ENCODE measurements at places on chromosomes 2 and 18.
A peak's percentile ranks its signal among the peaks of the same experiment; 100 is the strongest.

DNA sequence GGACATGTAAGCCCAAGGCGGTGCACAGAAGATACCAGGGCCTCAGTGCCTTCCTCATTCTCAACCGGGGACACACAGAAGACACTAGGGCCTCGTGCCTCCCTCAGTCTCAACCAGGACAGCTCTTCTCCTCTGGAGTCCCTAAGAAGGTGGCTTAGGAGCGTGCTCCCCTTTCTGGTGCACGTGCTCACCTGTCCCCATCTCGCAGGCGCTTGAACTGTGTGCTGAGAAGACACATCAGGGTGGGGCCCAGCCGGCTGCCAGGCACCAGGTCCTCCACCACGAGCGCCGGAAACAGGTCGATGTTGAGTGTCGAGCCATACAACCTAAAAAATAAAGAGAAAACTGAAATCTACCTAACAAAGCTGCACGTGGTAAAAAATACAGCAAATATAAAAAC lies 99.9 kb downstream of the PXDN start:
- DNase-seq = no peak

DNA sequence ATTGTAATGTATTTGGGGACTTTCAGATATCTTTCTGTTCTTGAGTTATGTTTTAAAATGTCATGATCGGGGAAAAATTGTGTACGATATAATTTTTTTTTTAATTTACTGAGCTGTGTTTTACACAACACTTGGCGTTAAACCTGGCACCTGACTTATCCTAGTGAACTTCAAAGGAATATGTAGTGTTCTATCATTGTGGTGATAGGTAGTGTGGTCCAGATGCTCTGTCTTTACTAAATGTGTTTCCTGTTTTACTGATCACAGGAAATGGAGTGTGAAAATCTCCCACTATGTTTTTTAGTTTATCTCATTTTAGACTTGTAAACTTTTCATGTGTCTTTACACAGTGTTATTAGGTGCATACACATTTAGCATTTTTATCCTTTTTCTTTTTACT lies 98.0 kb downstream of the SLC5A7 start:
- DNase-seq = no peak

DNA sequence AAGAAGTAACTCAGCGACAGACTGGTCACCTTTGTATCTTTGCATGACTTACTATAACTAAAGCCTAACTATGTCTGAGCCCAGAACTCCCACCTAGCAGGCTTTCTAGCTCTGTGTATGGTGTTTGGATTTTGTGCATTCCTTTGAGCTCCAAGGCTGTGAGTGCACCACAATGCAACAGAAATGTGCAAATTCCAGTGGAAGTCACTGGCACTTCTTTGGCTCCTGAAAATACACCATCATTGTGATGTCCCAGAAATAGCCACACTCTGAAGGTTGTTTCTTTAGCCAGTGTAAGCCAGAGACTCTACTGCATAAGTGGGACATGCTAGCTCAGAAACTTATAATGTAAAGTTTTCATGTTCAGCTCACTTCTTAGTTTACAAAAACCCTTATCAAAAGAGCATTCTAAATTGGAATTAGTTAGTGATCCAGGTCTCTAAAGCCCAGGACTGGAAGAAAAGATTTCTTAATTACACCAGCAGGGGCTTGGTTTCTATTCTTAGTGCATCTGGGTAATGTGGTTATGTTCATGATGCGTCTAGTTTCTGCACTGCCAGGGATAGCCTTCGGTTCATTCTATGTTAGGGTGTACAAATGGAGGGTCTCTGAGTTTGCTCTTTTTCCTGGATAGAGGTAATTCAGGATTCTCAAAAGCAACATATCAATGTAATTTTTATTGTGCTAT lies 1239.5 kb upstream of the ZEB2 start:
- DNase-seq = no peak

GRCh38 chr2:32719933-32720716 lies 92.3 kb downstream of the TTC27 start:
- DNase-seq = no peak

- DNase-seq = no peak
Measured at GRCh38 chr2:232400256-232401015, 6.2 kb upstream of the ALPG start.

GRCh38 chr18:53268455-53268854 lies 928.5 kb downstream of the DCC start:
- DNase-seq = no peak

GRCh38 chr2:168035458-168035857 lies 211.9 kb downstream of the STK39 start:
- DNase-seq = no peak

GRCh38 chr2:64283641-64284361 lies 139.6 kb upstream of the PELI1 start:
- DNase-seq = no peak

DNA sequence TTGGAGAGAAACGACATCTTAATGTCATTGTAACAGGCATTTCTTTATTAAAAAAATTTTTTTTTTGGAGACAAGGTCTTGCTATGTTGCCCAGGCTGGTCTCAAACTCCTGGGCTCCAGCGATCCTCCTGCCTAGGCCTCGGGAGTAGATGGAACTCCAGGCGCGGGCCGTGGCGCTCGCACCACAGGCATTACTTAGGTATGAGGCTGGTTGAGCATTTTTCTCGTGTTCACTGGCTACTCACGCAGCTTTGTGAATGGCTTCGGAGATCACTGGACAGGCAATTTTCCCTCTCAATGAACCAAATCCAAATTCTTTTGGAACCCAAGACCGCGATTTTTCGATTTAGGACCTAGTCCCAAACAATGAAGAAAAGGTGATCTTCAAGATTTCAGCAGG lies 795 bp upstream of the TCF7L1 start:
- no peak for DNase-seq

- no peak for DNase-seq
Measured at GRCh38 chr2:155517362-155517761, 815.2 kb downstream of the NR4A2 start.

DNA sequence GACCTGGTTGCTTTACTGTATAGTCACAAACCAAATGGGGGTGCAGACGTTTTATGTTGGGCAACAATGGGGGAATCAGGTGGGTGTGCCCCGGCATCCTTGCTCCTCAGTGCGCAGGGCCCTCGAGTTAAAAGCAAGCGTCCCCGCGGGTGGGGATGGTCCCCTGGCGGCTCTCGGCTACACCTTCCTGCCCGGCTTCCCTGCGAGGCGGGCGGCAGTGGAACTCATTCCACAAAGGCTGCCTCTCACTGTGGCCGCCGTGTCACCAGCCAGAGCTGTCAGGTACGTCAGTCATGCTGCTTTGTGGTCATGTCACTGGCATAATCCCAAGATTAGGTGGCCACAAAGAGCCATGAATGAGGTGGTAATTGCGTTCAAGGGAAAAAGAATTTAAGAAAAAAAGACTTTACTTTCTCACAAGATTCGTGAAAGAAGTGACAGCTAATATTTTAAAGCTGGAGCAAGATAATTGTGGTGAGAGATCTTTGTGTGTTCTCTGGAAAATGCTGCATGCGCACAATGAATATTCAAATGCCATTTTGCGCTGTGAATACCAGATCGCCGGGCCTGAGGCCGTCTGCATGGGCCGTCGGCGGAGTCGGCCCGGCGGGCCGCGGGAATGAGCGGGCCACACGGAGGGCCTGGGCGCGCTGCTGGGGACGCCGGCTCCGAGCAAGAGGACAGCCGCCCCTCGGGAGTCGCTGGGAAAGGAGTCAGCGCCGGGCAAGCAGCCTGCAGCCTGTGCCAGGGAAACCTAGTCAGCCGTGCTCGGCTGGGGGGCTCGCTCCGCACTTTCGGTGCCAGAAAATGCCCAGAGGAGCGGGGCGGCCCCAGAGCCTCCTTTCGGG lies 82.3 kb upstream of the LDLRAD4 start:
- no peak for DNase-seq

- no peak for DNase-seq
Measured at GRCh38 chr2:168114619-168115018, 132.8 kb downstream of the STK39 start.

GRCh38 chr2:4424153-4424552 lies 720.8 kb downstream of the DCDC2C start:
- no peak for DNase-seq

GRCh38 chr2:68352651-68353391 lies 12.3 kb upstream of the PLEK start:
- no peak for DNase-seq

DNA sequence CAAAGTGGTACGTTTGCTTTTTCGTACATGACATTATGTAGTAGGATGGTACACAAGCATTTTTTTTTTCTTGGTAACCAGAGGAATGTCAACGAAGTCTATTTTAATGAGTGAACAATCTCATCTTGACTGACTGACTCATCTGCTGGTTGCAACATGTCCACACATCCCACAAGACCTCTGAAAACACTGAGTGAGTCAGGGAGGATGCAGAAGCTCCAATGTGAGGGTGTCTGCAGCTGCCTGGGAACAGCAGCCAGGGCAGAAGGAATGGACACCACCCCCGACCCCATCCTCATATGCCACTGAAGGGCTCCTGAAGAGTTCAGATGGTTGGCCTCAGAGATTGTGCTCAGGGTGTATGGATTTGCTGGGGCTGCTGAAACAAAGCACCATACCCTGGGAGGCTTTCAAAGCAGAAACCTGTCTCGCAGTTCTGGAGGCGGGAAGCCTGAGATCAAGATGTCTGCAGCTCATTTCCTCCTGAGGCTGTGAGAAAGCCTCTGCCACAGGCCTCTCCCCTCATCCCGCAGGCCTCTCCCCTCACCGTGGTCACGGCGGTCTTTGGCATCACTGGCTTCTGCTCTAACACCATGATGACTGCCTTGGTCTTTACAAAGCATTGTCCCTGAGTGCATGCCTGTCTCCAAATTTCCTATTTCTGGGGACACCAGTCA lies 124.6 kb downstream of the LRATD1 start:
- peak; percentile 74 for DNase-seq

- DNase-seq = no peak
Measured at GRCh38 chr2:207472343-207473048, 57.3 kb upstream of the CREB1 start.

GRCh38 chr18:10239103-10239502 lies 215.3 kb upstream of the APCDD1 start:
- no peak for DNase-seq

- no peak for DNase-seq
Measured at GRCh38 chr2:29227935-29228675, 112.9 kb downstream of the CLIP4 start.

Data from AG04450 (cell line).